Psoas muscle (tissue), 8 donors: ENCODE measurements at places on chromosomes 2 and 18. TPM values are rescaled to one million over a fixed set of nuclear protein-coding genes. Genes with fewer than 3 reads are reported as not detected.

- no peak overlapping the region for H3K4me3 ChIP-seq
- peak; percentile 86 for DNase-seq
- peaks cover 53% of the 10 kb centered on the region for H3K4me1 ChIP-seq
- H3K27ac ChIP-seq, result peak overlapping the region; percentile 62
- no peaks in the 10 kb centered on the region for H3K36me3 ChIP-seq
- H3K27me3 ChIP-seq, result no peaks in the 10 kb centered on the region
These were observed 54.4 kb upstream of the FOSL2 start for GRCh38 chr2:28338046-28338817.

GRCh38 chr2:121235542-121235941 lies 49.5 kb downstream of the TFCP2L1 start:
- no peak for DNase-seq
- no peak overlapping the region for H3K27ac ChIP-seq
- H3K27me3 ChIP-seq, result peaks cover 1% of the 10 kb centered on the region
- H3K4me3 ChIP-seq, result no peak overlapping the region
- no peaks in the 10 kb centered on the region for H3K36me3 ChIP-seq
- no peaks in the 10 kb centered on the region for H3K4me1 ChIP-seq

DNA sequence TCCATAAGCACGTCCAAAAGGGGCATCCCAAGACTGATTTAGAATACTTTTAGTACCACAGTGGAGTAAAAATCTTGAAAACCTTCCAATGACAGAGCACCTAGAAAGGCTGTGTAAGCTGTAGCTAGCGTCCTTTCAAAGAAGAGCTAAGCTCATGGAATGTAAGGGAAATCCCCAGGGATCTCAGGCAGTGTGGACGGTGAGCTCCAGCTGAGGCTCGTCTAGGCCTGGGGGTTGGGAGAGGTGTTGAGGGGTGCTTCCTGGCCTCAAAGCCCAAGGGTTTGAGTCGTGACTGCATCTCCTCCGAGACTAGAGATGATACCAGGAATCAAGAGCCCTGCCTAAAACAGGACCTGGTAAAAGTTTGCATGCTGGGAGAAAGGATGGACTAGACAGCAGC lies 7.6 kb downstream of the CTIF start:
- no peak for DNase-seq
- H3K4me1 ChIP-seq, result peaks cover 80% of the 10 kb centered on the region
- no peaks in the 10 kb centered on the region for H3K27me3 ChIP-seq
- H3K4me3 ChIP-seq, result no peak overlapping the region

GRCh38 chr2:228646061-228646460 lies 464.6 kb upstream of the SPHKAP start:
- no peak overlapping the region for H3K27ac ChIP-seq
- H3K27me3 ChIP-seq, result no peaks in the 10 kb centered on the region
- no peak for DNase-seq
- H3K4me3 ChIP-seq, result no peak overlapping the region
- H3K4me1 ChIP-seq, result no peaks in the 10 kb centered on the region

DNA sequence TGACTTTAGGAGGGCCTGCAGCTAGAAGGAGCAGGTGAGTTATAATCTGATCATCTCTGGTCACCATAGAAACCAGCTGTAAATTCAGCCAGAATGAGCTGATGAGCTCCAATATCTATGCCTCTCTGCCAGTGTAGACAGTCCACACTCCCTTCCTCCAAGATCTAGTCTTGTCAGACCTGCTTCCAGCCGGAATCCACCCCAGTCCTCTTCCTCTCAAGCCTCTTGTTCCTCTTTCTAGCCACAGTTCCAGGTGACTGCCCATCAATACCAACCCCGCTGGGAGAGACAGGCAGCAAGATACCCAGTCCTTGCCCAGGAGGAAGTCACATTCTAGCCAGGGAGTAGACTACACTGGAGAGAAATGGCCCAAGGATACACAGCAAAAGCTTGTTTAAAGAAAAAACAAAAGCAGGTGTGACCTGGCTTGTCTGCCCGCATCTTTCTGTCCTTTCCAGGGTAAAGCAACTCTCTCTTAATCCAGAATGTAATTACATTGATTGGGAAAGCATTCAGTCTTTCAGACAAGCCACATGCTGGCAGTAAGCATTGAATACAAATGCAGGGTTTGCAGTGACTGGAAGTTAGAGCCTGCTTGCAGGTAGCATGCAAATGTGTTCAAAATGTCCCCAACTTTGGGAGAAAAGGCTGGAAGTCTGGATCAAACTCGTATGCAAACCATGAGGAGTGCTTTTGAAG lies 9.0 kb upstream of the SLC35F6 start:
- no peak overlapping the region for H3K27ac ChIP-seq
- H3K4me1 ChIP-seq, result peaks cover 16% of the 10 kb centered on the region
- no peaks in the 10 kb centered on the region for H3K36me3 ChIP-seq
- H3K4me3 ChIP-seq, result no peak overlapping the region
- H3K27me3 ChIP-seq, result no peaks in the 10 kb centered on the region
- no peak for DNase-seq

GRCh38 chr2:116754381-116755101 lies 1060.0 kb upstream of the DDX18 start:
- no peaks in the 10 kb centered on the region for H3K27me3 ChIP-seq
- no peak overlapping the region for H3K4me3 ChIP-seq
- no peaks in the 10 kb centered on the region for H3K36me3 ChIP-seq
- H3K27ac ChIP-seq, result no peak overlapping the region
- DNase-seq, result no peak

DNA sequence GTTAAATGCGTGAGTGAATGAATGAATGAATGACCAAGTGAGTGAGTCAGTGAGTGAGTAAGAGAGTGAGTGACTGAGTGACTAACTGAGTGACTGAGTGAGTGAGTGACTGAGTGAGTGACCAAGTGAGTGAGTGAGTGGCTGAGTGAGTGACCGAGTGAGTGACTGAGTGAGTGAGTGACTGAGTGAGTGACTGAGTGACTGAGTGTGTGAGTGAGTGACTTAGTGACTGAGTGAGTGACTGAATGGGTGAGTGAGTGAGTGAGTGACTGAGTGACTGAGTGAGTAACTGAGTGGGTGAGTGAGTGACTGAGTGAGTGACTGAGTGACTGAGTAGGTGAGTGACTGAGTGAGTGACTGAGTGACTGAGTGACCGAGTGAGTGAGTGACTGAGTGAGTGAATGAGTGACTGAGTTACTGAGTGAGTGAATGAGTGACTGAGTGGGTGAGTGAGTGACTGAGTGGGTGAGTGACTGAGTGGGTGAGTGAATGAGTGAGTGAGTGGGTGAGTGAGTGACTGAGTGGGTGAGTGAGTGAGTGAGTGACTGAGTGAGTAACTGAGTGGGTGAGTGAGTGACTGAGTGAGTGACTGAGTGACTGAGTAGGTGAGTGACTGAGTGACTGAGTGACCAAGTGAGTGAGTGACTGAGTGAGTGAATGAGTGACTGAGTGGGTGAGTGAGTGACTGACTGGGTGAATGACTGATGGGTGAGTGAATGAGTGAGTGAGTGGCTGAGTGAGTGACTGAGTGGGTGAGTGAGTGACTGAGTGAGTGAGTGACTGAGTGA lies 11.3 kb downstream of the MAL start:
- H3K27me3 ChIP-seq, result peaks cover 2% of the 10 kb centered on the region
- H3K27ac ChIP-seq, result no peak overlapping the region
- no peaks in the 10 kb centered on the region for H3K36me3 ChIP-seq
- no peak for DNase-seq
- H3K4me1 ChIP-seq, result no peaks in the 10 kb centered on the region

DNA sequence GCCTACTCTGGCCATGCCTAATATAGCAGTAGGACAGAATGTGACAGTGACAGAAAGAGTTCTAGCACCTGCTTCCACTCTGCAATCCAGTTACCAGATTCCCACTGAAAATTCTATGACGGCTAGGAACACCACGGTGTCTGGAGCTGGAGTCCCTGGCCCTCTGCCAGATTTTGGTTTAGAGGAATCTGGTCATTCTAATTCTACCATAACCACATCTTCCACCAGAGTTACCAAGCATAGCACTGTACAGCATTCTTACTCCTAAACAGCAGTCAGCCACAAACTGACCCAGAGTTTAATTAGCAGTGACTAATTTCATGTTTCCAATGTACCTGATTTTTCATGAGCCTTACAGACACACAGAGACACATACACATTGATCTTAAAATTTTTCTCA lies 45.2 kb upstream of the TTR start:
- no peaks in the 10 kb centered on the region for H3K27me3 ChIP-seq
- no peak overlapping the region for H3K27ac ChIP-seq
- H3K4me1 ChIP-seq, result no peaks in the 10 kb centered on the region
- no peaks in the 10 kb centered on the region for H3K36me3 ChIP-seq

GRCh38 chr2:31428001-31428418 lies 13.5 kb upstream of the XDH start:
- H3K4me3 ChIP-seq, result no peak overlapping the region
- H3K4me1 ChIP-seq, result no peaks in the 10 kb centered on the region
- no peaks in the 10 kb centered on the region for H3K27me3 ChIP-seq
- H3K36me3 ChIP-seq, result no peaks in the 10 kb centered on the region

DNA sequence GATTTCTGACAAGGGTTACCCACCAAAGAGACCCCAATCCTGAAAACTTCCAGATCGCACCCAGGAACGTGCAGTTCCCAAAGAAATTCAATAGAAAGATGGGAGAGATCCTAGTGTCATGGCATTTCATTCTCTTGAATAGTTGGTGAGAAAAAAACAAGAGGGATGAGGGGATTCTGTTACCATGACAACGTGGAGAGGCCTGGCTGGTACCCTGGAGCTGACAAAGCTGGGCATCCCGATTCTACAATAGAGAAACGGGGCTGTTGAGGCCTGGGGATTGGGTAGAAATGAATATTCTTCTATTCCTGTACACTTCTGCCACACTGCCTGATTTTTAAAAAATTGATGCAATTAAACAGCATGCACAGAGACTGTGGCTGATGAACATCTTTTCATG lies 41.0 kb downstream of the POLE4 start:
- H3K36me3 ChIP-seq, result no peaks in the 10 kb centered on the region
- no peak for DNase-seq
- no peaks in the 10 kb centered on the region for H3K27me3 ChIP-seq
- no peaks in the 10 kb centered on the region for H3K4me1 ChIP-seq
- H3K27ac ChIP-seq, result no peak overlapping the region
- H3K4me3 ChIP-seq, result no peak overlapping the region

- no peak overlapping the region for H3K4me3 ChIP-seq
- no peak for DNase-seq
- H3K4me1 ChIP-seq, result no peaks in the 10 kb centered on the region
- H3K27ac ChIP-seq, result no peak overlapping the region
- H3K27me3 ChIP-seq, result peaks cover 16% of the 10 kb centered on the region
These were observed 9.0 kb downstream of the TBR1 start for GRCh38 chr2:161424891-161425727.

- no peaks in the 10 kb centered on the region for H3K4me1 ChIP-seq
- H3K27me3 ChIP-seq, result no peaks in the 10 kb centered on the region
- H3K27ac ChIP-seq, result no peak overlapping the region
- no peak overlapping the region for H3K4me3 ChIP-seq
These were observed 2.0 kb downstream of the HOXD3 start for GRCh38 chr2:176158855-176159662.

- H3K27ac ChIP-seq, result no peak overlapping the region
- no peaks in the 10 kb centered on the region for H3K27me3 ChIP-seq
- no peak for DNase-seq
- H3K4me3 ChIP-seq, result no peak overlapping the region
These were observed 123.6 kb downstream of the EIPR1 start for GRCh38 chr2:3253913-3254441.

DNA sequence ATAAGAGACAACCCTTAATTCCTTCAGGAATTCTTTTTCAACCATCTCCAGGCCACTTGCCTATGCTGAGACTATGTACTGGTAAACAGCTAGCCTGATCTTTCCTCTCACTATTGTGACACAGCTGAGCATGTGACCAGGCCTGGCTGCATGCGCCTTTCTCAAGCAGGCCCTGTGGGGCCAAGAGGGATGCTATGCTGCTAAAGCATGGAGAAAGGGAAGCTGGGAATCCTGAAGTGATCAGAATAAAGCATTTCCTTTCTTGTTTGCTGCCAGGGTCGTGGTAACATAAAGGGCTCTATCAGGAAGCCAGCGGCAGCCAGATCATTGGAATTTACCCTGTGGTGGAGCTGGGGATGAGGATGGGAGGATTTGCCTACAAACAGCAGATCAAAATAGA lies 29.8 kb upstream of the LCLAT1 start:
- H3K36me3 ChIP-seq, result no peaks in the 10 kb centered on the region
- no peaks in the 10 kb centered on the region for H3K27me3 ChIP-seq
- peak overlapping the region; percentile 41 for H3K27ac ChIP-seq
- H3K4me1 ChIP-seq, result peaks cover 5% of the 10 kb centered on the region

DNA sequence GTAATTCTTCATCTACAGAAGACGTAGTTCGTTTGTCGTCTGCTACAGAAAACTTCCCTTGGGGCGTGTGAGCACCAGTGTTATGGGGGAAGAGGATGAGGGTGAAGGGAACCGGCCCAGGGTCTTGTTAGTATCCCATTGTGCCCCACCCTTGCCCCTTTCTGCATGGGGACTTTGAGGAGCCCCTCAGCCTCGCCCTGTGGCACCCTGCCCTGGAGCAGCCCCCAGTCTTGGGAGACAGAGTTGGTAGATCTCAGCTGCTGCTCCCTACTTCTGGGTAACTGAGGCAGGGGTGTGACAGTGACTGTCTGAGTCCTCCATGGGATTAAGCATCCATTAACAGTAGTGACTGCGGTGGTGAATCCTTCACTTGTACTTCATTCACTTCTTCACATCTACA lies 50.1 kb downstream of the RNF144A start:
- peaks cover 29% of the 10 kb centered on the region for H3K4me1 ChIP-seq
- no peaks in the 10 kb centered on the region for H3K36me3 ChIP-seq
- no peak overlapping the region for H3K27ac ChIP-seq
- no peaks in the 10 kb centered on the region for H3K27me3 ChIP-seq

DNA sequence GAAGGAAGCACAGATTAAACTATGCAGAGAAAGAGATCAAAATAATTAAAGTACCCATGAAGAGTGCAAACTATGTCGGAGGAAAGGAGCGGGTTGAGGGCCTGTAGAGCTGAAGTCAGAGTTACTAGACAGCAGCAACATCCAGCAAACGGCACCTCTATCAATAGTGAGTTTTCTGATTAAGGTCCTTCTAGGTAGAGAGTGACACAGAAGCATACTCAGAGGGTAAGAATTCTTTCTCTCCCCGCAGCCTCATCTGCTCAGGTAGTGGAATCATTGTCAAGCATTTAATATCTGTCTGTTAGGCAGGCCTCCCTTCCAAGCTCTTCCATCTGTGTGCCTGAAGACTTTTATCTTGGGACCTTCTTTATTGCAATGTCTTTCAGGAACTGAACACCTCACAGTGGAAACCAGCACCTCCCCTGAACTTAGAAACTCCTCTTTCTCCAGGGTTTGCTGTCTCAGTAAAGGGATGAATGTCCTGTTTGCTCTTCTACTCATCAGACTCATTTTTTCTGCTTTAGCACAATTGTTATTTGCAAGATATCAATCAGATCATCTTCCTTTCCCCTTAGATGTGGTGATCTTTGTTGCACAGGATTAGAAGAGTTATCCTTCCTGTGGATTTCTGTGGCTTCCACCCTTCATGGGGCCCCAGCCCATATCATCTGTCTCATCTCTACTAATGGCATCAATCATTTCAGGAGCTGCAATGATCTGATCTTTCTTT lies 28.8 kb downstream of the SP140 start:
- H3K4me1 ChIP-seq, result no peaks in the 10 kb centered on the region
- no peak for DNase-seq
- no peak overlapping the region for H3K27ac ChIP-seq
- H3K4me3 ChIP-seq, result no peak overlapping the region

The SH3RF3 gene
- 8.3 TPM for total RNA-seq

The KIAA2012 gene
- 0.06 TPM for total RNA-seq

The ST6GAL2 gene
- not detected for total RNA-seq

The IGFBP5 gene
- total RNA-seq, result 231 TPM

The KHK gene
- total RNA-seq, result 2.3 TPM

The PDCD1 gene
- 0.30 TPM for total RNA-seq

The UGT1A3 gene
- not detected for total RNA-seq

The HDLBP gene
- total RNA-seq, result 499 TPM

The RAB6C gene
- total RNA-seq, result not detected

The NTSR2 gene
- 0.36 TPM for total RNA-seq

The NEU2 gene
- total RNA-seq, result not detected

The ZC3H6 gene
- 13.8 TPM for total RNA-seq

The PPP1R1C gene
- total RNA-seq, result not detected

The FAM228A gene
- total RNA-seq, result 0.58 TPM
